GDM1 (cell line): ENCODE measurements at places on chromosomes 16 and 17.

GRCh38 chr16:25094596-25094995 lies 16.9 kb upstream of the LCMT1 start:
- no peak for DNase-seq

- DNase-seq = no peak
These were observed 68.8 kb downstream of the CMIP start for GRCh38 chr16:81513204-81514040.

DNA sequence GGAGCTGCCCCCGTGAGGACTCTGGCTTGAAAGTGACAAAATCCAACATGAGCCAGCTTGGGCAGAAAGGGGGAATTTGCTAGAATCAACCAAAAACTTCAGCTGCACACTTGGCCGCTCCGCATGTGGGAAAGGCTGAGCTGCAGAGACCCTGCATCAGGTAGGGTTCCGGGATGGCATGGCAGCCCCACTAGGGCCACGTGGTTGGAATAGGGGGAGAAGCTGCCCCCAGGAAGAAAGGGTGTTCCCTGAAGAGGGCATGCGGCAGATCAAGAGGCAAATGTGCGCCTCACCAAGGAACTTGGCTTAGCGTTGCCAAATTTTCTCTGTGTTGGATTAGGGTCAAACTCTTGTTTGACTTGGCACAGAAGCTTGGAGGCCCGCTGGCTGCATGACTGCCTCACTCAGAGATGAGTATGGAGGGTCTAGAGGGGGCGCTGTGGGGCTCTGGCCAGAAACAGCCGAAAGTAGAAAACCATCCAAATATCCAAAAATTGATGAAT lies 29.2 kb upstream of the WFIKKN2 start:
- DNase-seq = no peak

GRCh38 chr17:10812674-10813073 lies 8.8 kb upstream of the TMEM238L start:
- DNase-seq = no peak

- no peak for DNase-seq
These were observed 194.4 kb upstream of the TOX3 start for GRCh38 chr16:52741351-52741750.

DNA sequence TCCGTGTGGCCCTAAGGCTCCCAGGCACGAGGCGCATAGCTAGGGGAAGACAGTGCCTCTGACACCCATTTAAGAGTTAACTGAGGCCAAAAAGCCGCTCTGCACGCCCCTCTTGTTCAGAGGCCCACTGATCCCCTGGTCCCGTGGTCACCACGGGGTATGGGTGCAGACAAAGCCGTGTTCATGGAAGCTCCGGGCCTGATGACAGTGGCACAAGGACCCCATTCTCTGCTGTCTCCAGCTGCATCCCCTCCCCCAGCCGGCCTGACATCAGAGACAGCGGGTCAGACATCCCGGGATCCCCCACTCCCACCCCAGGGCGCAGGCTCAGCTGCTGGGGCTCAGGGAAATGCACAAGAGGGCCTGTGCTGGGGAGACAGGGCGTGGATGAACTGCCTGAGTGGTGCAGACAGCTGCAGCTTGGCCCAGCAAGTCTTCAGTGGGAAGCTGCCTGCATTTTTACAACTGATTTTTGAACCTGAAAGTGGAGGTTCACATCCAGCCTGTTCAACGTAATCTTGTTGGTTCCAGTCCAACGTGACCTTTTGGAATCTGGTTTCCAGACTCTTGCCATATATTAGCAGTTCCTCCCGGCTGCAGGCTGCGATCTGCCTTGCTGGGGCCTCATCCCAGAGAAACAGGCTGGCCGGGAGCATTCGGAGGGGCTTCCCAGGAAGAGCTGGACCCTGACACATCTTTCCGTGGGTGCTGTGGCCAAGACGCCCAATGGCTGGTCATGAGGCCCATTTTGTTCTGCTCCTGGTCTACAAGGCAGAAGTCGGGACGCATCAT lies 9.7 kb upstream of the BAHCC1 start:
- DNase-seq = no peak

- DNase-seq = no peak
These were observed 800 bp downstream of the ZNF747 start for GRCh38 chr16:30533748-30534367.

- no peak for DNase-seq
These were observed 2.3 kb upstream of the MT1M start for GRCh38 chr16:56630134-56630533.
